Fibroblast of lung (primary cell): ENCODE measurements at places on chromosomes 5 and 9. TPM values are rescaled to one million over a fixed set of nuclear protein-coding genes. Genes with fewer than 3 reads are reported as not detected.
A peak's percentile ranks its signal among the peaks of the same experiment; 100 is the strongest.

DNA sequence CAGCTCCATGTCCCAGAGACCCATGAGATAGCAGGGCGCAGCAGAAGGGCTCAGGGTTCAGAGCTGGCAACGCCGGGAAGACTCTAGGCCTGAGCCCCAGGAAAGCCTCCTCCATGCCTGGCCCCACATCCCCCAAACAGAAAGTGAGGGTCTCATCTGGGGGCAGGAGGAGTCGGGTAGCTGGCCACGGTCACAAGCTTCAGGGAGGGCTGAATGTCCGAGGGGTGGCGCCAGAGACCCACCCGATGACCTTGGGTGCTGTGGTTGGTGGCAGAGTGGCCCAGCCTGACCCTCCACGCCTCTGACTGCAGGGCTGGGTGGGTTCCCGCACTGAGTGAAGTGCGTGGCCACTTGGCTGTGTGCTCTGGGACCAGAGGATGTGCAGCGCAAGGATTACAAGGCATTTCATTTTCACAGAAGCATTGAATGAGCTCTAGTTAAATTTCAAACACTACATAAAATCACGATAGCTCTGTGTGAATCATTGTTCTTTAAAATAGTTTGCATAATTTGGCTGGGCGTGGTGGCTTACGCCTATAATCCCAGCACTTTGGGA is 3.0 kb downstream of the C8G start:
- no peaks in the 10 kb centered on the region for H3K27me3 ChIP-seq
- H3K36me3 ChIP-seq, result peaks cover 3% of the 10 kb centered on the region
- peaks cover 2% of the 10 kb centered on the region for H3K4me1 ChIP-seq
- H3K27ac ChIP-seq, result no peak overlapping the region

The LCN10 gene
- total RNA-seq, result not detected in 2 replicates

The TRPM3 gene
- total RNA-seq, result 0.50 and 0.51 TPM in 2 replicates

DNA sequence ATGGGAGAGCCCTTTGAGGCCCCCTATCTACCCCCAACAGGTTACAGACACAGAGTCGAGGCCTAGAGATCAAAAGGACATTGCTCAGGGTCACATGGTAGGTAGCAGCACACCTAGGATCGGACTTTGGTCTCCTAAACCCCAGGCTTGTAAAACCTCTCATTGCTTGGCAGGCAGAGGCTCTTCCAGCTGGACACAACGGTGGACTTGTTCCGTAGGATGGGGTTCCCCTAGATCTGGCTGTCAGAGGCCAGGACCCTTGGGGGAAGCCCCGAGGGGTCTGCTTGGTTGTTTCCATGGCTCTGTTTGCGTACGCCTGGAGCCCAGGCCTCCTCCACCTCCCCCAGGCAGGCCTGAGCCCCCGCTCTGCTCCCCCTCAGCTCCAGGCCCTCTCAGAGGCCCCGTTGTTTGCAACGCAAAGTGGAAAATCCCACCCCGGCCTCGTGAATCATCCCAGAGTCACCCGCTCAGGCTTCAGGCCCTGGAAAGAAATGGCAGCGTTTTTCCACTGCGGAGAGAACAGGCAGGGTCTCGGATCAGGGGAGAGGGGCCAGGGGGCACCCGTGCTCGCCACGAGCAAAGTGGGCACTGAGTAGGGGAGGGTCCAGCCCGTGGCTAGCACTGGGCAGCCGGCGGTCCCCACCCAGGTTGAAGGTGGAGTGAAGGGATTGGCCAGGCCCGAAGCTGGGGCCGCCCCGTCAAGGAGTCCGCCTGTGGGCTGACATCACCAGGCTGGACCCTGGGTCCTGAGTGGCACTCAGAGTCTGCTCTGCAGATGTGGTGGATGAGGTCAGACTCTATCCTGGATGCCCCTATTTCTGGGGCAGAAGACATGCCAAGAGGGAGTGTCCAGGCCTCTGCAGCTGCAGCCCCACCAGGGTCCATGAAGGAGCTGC is 19.8 kb downstream of the COL27A1 start:
- H3K27me3 ChIP-seq, result no peaks in the 10 kb centered on the region
- H3K4me3 ChIP-seq, result no peak overlapping the region
- H3K4me1 ChIP-seq, result peaks cover 44% of the 10 kb centered on the region
- peak; percentile 86 for DNase-seq
- H3K27ac ChIP-seq, result peak overlapping the region; percentile 74
- H3K36me3 ChIP-seq, result peaks cover 2% of the 10 kb centered on the region

GRCh38 chr5:33688526-33688925 is 203.3 kb downstream of the ADAMTS12 start:
- no peaks in the 10 kb centered on the region for H3K36me3 ChIP-seq
- DNase-seq, result peak; percentile 69
- H3K27ac ChIP-seq, result no peak overlapping the region
- no peak overlapping the region for H3K4me3 ChIP-seq
- H3K4me1 ChIP-seq, result peaks cover 4% of the 10 kb centered on the region
- H3K27me3 ChIP-seq, result no peaks in the 10 kb centered on the region

DNA sequence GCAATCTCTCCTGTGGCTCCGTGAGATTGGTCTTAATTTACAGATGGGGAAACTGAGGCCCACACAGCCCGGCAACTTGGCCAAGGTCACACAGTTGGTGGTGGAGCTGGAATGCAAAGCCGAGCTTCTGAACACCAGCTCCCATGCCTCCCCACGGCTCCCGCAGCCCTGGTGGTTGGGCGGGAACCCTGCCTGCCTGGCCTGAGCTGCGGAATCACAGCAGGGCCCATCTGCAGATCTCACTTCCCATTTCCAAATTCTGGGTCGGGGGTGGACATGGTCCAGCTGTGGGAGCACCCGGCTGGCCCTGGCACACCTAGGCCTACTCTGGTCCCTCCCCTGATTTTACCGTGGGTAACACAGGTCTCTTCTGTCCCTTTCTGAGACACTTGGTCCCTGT is 35.3 kb upstream of the PHYKPL start:
- no peak overlapping the region for H3K4me3 ChIP-seq
- H3K4me1 ChIP-seq, result no peaks in the 10 kb centered on the region
- no peaks in the 10 kb centered on the region for H3K27me3 ChIP-seq
- H3K27ac ChIP-seq, result no peak overlapping the region
- H3K36me3 ChIP-seq, result no peaks in the 10 kb centered on the region

- H3K4me1 ChIP-seq, result no peaks in the 10 kb centered on the region
- no peak for DNase-seq
- H3K4me3 ChIP-seq, result no peak overlapping the region
- no peaks in the 10 kb centered on the region for H3K27me3 ChIP-seq
Measured at GRCh38 chr5:101532430-101532829, 629.3 kb upstream of the ST8SIA4 start.

DNA sequence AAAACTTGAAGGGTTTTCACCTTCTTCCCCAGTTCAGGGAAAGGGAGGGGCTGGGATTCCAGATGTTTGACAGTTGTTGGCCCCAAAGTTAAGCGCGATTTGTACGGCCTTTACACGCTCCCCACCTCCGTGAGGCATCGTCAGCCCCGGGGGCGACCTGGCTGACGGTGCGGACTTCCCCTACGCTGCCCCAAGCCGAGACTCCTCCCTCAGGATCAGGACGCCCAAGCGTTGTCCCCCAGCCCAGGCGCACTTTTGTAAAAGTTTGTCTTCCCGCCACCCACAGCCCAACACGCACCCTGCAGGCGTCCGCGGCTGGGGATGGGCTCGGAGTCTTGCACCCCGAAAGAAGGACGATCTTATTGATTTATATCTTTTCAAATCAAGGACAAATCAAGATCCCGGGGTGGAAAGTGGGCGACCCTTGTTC is 713 bp downstream of the MOB3B start:
- no peak for DNase-seq
- H3K36me3 ChIP-seq, result no peaks in the 10 kb centered on the region
- peaks cover 7% of the 10 kb centered on the region for H3K4me1 ChIP-seq
- H3K4me3 ChIP-seq, result peak overlapping the region; percentile 62

The IFNA1 gene
- total RNA-seq, result not detected in 2 replicates

The CBY3 gene
- not detected in 2 replicates for total RNA-seq

DNA sequence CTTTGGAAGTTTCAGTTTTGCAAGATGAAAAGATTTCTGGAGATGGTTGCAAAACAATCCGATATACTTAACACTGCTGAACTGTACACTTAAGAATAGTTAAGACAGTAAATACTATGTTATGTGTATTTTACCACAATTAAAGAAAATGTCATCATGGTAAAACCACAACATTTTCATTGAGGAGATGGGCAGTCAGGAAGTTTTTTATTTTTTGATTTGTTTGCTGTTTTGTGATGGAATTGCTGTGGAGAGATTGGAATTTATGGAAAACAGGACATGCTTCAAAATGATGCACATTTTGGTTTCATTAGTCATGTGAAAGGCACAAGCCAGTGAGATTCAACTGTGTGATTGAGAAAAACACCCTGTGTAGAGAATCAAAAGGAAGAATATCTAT is 90.5 kb upstream of the AGXT2 start:
- peak; percentile 75 for DNase-seq
- no peaks in the 10 kb centered on the region for H3K36me3 ChIP-seq
- H3K27ac ChIP-seq, result no peak overlapping the region

GRCh38 chr9:132287256-132287760 is 67.5 kb downstream of the SETX start:
- H3K27me3 ChIP-seq, result no peaks in the 10 kb centered on the region
- peak; percentile 58 for DNase-seq
- no peak overlapping the region for H3K4me3 ChIP-seq
- peaks cover 7% of the 10 kb centered on the region for H3K36me3 ChIP-seq
- H3K27ac ChIP-seq, result no peak overlapping the region

GRCh38 chr9:35703906-35704672 is 14.4 kb upstream of the TPM2 start:
- peaks cover 68% of the 10 kb centered on the region for H3K36me3 ChIP-seq
- H3K27me3 ChIP-seq, result no peaks in the 10 kb centered on the region
- no peak for DNase-seq
- H3K4me1 ChIP-seq, result no peaks in the 10 kb centered on the region
- H3K27ac ChIP-seq, result no peak overlapping the region

DNA sequence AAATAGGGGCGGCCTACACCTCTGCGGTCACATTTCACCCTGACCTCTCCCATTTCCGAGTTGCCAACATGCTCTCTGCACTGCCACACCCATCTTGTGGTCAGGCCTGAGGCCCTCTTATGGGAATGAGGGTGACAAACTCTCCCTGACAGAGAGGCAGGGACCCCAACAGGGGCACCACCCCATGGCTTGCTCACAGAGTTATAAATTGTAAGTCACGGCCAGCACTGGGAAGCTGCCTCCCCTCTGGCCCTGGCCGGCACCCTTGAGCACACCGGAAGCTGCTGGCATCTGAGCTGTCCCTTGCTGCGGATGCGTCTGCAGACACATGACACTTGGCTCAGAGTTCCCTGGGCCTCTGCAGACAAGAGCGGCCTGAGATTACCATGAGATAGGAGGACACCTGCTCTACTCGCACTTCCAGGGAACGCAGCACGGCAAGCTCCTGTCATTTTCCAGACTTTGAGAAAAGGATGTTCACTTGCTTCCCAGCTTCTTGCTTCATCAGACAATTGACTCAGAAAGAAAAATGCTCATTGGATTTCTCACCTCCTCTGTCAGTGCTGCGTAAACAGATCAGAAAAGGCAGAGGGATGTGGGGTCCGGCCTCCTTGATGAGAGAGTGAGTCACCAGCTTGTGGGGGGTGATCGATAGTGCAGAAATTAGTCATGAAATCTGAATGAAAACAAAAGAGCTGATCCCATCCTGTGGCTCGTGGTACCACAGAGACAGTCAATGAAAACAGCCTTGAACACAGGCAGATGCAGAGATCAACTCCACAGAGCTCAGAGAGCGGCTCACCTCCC is 269.8 kb downstream of the SYK start:
- DNase-seq, result peak; percentile 94
- H3K4me1 ChIP-seq, result peaks cover 14% of the 10 kb centered on the region
- no peaks in the 10 kb centered on the region for H3K27me3 ChIP-seq
- H3K36me3 ChIP-seq, result no peaks in the 10 kb centered on the region

GRCh38 chr5:150352244-150353031 is 5.1 kb upstream of the TCOF1 start:
- no peak overlapping the region for H3K4me3 ChIP-seq
- DNase-seq, result peak; percentile 15
- H3K27me3 ChIP-seq, result no peaks in the 10 kb centered on the region
- H3K27ac ChIP-seq, result no peak overlapping the region
- H3K36me3 ChIP-seq, result no peaks in the 10 kb centered on the region

The GABBR2 gene
- total RNA-seq, result under 0.01 and 0.33 TPM in 2 replicates

The ZMYND19 gene
- total RNA-seq, result 11.2 and 14.1 TPM in 2 replicates

The CCNH gene
- total RNA-seq, result 63.7 and 77.6 TPM in 2 replicates

DNA sequence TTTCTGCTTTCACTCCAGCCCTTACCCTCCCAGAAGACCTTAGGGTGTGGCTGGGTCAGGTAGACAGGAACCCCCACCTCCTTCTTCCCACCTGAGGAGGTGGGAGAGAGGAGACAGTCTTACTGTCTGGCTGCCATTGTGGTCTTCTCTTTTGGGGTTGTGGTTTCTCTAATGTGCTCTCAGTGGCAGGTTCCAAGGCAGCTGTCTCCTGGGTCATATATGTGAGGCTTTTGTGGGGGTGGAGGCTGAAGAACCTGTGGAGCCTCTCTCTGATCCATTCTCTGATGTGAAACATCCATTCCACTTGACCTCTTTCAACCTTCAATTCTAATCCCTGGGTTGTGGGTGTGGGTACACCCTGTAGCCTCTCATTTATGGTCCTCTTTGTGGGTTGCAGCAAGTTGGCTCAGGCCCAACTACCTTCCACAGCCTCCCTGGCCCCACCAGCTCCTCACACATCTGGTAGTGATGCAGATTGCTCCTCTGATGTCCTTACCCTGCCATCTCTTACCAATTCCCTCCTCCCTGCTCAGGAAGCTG is 118.4 kb downstream of the CEP120 start:
- no peaks in the 10 kb centered on the region for H3K36me3 ChIP-seq
- no peaks in the 10 kb centered on the region for H3K4me1 ChIP-seq
- no peak overlapping the region for H3K27ac ChIP-seq
- H3K4me3 ChIP-seq, result no peak overlapping the region
- H3K27me3 ChIP-seq, result no peaks in the 10 kb centered on the region
- DNase-seq, result no peak

The KCNV2 gene
- not detected in 2 replicates for total RNA-seq

The RUSC2 gene
- total RNA-seq, result 10.0 and 15.5 TPM in 2 replicates

The FAM163B gene
- total RNA-seq, result not detected in 2 replicates

DNA sequence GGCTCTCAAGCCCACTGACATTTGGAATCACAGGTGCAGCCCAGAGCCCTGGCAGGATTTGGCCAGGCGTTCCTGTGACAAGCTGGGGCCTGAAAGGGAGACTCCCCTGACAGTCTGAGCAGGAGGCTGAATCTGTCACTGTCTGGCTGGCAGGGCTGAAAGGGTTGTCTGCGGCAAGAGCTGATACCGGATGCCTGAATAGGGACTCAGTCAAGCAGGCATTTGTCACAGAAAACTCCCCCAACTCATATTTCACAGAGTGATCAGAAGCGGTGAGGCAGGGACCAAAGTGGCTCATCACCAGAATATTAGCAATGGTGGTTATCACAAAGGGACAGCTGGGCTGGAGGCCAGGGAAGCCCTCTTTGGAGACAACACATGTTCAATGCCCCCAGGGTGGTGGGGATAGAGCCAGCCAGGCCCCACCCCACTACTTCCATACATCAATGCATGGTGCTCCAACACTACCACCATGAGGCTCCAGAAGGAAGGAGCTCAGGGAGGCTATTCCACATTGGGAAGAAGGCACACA is 295.5 kb downstream of the DTWD2 start:
- no peak for DNase-seq
- no peak overlapping the region for H3K27ac ChIP-seq
- H3K4me3 ChIP-seq, result no peak overlapping the region
- no peaks in the 10 kb centered on the region for H3K4me1 ChIP-seq
